Stimulated activated CD4-positive, alpha-beta T cell treated with anti-CD3 and anti-CD28 coated beads, Interleukin-2, amount 100 ng/mL, for 24 hours (primary cell): ENCODE measurements at places on chromosomes 3 and 15.

- no peak for DNase-seq
Measured at GRCh38 chr3:169510693-169511010, 152.9 kb downstream of the MECOM start.

GRCh38 chr3:107999215-107999775 is 91.5 kb downstream of the CD47 start:
- no peak for DNase-seq

GRCh38 chr3:9779075-9779593 is 9.4 kb upstream of the CAMK1 start:
- DNase-seq = no peak

GRCh38 chr3:6074952-6075351 is 786.0 kb upstream of the GRM7 start:
- DNase-seq = no peak

GRCh38 chr3:81650187-81650586 is 111.3 kb downstream of the GBE1 start:
- no peak for DNase-seq

- no peak for DNase-seq
Measured at GRCh38 chr3:111690242-111690641, 95.1 kb upstream of the ZBED2 start.

DNA sequence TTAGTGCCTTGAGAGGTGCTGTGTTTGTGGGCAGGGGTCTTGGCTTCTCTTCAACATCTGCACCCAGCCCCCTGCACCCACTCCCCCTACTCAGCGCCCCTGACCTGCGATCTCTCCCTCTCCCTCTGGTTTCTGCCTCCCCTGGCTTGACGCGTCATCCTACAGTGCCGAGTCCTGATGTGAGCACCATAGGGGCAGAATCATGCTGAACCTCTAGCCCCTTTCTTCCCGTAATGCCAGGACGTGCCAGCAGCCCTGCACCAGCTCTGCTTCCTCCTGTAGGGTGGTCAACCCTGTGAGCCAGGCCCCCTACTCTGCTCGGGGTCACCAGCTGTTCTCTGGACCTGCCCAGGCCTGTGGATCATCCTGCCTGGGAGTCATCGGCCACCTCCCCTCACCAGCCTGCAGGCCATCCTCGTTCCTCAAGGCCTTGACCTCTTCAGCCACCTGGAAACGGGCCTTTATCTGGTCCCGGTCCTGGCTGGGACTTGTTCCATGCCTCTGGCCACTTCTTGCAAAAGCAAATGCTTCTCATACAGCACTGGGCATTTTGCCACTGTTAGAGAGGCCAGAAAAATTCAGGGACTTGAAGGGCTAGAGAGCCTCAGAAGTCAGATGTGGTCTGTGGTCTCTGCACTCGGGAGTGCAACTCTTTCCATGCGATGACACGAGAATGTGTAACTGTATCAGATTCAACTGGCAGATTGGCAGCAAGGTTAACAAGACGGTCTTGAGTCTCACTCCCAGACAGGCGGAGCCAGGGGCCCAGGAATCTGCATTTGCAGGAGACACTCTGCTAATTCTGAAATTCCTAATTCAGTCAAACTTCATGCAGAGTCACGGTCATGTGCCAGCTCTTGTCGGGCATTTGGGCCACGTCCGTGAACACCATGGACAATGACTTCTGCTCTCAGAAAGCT is 16.7 kb upstream of the KLF15 start:
- no peak for DNase-seq

DNA sequence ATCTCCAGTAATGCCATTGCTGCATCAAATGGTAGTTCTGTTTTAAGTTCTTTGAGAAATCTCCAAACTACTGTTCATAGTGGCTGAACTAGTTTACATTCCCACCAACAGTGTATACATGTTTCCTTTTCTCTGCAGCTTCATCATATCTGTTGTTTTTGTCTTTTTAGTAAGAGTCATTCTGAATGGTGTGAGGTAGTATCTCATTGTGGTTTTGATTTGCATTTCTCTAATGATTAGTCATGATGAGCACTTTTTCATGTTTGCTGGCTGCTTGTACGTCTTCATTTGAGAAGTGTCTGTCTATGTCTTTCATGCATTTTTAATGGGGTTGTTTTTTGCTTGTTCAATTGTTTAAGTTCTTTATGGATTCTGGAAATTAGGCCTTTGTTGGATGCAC is 10.2 kb upstream of the GCSAM start:
- no peak for DNase-seq

- no peak for DNase-seq
Measured at GRCh38 chr3:11288786-11289637, 16.8 kb downstream of the ATG7 start.

DNA sequence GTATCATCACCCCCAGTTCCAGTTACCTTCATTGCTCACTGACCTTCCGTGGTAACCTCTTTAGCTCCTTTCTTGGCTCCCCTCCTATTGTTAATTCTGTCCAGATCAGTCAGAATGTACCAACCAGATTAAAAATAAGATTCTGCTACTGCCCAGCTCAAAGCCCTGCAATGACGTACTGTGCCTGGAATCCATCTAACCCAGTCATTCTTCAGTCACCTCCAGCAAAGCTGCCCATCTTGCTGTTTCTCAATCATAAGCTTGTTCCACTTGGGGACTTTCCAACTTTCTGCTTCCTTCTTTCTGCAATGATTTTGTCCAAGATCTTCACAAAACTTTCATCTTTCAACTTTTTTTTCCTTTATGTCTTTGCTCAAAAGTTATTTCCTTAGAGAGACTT is 512.0 kb upstream of the ZNF385D start:
- DNase-seq = no peak

DNA sequence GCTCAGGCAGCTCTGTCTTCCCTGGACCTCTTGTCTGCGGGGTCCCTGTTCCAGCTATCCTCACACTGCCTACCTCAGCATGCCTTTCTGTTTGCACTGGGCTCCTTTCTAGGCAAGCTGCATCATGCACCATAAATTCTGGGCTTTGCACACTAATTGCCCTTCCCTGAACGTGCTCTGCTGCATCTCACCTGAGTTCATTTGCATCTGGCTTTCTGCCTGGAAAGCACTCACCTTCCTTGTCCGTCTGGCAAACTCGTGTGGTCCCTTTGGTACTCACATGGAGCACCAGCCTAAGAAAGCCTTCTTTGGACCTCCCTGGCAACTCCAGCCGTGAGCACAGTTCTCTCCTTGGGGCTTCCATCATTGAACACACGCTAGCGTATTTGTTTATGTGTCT is 365.6 kb downstream of the SV2B start:
- DNase-seq = no peak

DNA sequence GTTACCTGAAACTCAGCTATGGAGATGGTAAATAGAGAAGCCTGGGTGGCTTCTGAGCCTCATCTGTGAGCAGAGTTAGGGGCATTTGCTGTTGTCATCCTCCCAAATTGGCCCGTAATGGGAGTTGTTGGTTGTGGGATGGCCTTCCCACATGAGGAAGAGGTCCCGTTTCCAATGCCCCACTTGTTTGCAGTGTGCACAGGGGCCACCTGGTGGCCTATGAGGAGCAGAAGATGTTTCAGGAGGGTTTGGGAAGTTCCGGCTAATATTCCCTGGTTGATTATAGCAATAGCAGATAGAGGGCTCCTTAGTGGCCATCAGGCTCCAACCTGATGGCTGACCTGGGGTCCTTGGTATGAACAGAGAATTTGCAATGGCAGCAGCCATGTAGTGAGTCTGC is 1546.5 kb downstream of the OTOL1 start:
- DNase-seq = no peak

- no peak for DNase-seq
Measured at GRCh38 chr3:179038216-179038898, 33.3 kb downstream of the ZMAT3 start.

- DNase-seq = peak; percentile 42
Measured at GRCh38 chr15:100879464-100880138, at the start of gene ALDH1A3. Gene ALDH1A3, plus strand, starts transcription at chr15:100879831. Its CDS starts 77 bp downstream, at chr15:100879908.

DNA sequence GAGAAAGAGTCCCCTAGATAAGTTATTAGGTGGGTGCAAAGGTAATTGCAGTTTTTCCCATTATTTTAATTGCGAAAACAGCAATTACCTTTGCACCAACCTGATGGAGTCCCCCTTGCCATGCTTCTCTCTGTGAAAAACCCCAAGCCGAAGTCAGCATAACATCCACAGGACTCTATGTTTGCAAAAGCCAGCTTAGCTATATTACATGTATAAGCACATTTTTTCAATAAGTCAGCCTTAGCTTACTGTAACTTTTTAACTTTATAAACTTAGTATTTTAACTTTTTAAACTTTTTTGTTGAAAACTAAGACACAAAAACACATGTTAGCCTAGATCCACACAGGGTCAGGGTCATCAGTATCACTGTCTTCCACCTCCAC is 21.4 kb upstream of the MUC20 start:
- DNase-seq = no peak

DNA sequence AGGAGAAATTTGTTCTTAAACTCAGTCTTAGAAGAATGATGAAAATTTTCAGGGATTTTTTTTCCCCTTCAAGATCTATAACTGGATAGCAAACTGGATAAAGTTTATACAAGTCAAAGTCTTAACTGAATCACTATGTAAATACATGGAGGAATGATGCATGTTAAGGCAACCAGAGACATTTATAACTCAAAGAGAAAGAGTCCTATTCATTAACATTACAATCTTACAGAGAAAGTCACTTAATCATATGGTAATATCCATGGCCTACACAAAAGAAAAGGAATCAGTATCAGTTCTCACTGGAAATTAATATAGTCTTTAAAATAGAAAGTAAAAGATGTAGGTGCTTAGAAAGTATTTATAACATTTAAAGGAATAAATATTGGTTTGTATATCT is 869.1 kb downstream of the TBL1XR1 start:
- DNase-seq = no peak

GRCh38 chr3:8848696-8849131 is 79.3 kb upstream of the OXTR start:
- no peak for DNase-seq

GRCh38 chr3:124486324-124486723 is 243.9 kb upstream of the UMPS start:
- DNase-seq = no peak

DNA sequence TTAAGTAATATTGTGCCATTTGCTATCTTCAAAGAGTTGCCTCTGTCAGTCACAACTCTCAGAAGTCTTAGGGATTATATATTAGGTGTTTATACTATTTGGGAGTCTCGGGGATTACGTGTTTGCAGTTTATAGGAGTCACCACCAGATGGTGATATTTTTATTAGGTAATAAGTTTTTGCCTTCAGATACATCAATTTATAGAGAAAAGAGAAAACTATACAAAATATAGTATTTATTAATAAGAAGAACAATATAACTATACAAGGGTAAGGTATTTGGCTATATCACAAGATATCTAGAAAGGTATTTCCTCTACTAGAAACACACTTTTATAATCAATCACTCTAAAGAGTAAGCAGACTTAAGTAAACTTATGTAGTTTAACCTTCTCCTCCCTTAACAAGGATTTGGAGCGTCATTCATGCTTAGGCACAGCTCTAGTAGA is 10.7 kb upstream of the DHX36 start:
- no peak for DNase-seq

DNA sequence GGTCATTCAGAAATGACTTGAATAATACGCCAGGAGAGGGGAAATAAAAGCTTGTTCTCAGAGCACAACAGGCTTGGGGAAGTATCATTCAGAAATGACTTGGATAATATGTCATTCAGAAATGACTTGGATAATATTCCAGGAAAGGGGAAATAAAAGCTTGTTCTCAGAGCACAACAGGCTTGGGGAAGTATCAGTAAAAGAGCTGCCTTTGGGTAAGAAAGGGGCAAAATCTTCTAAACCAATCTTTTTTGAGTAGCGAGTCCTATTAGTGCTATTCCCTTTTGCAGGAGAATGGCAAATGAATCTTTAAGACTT is 20.9 kb downstream of the GABRR3 start:
- no peak for DNase-seq

DNA sequence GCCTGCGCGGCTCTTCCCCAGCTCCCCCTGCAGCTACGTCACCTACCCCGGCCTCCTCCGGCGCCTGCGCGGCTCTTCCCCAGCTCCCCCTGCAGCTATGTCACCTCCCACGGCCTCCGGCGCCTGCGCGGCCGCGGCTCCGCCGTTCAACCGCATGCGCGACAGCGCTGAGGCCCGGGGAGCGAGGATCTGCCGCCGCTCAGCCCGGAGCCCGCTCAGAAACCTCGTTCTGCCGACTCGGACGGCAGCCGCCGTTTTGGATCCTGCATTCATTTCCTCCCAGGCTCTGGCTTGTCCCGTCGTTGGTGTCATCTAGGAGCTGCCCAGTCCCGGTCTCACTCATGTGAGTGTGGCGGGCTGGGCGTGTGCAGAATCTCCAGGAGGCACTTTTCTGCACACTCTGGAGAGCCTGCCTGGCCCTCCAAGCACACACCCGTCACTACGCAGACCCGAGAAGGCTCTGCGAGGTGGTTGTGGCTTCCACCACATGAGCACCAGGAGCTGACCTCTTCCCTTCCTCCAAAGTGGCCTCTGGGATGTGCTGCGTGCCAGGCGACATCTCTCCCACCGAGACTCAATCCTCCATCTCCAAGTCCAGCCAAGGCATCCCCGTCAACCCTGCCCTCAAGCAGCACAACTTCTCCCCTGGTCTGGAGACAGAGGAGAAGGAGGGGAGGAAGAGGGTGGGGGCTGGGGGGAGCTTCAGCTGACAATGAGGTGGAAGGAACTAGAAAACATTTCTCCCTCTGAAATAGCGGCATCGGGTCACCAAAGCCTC is 165.3 kb downstream of the CHSY1 start:
- DNase-seq = no peak

DNA sequence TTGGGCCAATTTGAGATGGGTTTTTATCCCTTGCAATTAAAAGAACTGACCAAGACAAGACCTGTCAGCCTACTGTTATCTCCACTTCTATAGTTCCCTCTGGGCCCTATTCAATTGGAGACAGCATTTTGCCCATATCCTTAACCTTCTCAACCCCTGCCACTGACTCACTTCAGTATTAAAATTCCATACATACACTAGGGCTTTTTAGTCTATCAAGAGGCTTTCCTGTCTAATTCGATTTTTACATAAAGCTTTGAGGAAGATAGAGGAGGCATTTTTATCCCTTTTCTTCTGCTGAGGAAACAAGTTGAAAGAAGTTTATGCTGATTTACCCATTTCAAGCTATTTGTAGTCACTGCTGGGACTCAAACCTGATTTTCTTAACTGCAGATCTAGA is 51.1 kb downstream of the GTF2E1 start:
- no peak for DNase-seq

DNA sequence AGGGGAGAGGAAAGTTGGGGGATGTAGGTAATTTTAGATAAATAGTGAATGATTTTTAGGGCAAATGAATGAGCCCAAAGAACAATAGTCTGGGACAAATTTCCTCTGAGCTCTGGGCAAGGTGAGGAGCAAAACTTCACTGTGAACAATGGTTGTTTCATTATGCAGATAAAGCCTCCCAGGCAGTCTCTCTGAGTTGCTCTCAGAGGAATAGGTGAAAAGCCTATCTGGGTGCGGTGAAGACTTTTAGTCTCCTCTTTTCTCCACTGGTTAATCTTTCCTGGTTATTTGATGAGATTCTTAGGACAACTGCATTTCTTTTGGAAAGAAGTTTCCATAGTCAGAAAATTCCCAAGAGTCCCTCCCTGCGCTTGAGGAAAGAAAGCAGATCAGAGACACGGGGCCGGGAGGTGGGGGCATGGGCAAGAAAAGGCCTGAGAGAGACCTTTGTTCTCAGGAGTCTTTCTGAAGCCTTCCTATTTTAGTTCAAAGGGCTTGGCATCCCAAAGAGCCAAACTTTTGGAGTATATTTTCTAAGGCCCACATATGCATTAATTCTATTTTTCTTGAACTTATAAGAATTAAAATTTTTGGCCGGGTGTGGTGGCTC is 353.6 kb upstream of the SLCO3A1 start:
- no peak for DNase-seq
